ENCODE measurements at places on chromosomes 6 and 20.

- DNase-seq: peak; percentile 45
These were observed 21.0 kb downstream of the SRSF3 start for GRCh38 chr6:36615018-36615761.

DNA sequence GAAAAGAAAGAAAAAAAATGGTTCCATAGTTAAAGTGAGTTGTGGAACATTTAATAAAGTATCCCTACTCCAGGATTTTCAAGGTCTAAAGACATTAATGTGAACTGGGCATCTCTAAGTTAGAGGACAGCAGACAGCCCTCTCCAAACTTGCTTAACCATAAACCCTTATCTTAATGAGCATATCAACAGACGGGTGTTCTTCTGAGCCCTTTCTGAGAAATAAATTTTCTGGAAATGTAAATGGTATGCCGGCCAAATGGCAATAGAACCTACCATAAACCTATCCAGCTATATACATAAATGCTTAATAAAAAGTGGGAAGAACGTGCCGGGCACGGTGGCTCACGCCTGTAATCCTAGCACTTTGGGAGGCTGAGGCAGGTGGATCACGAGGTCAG, 12.5 kb downstream of the SLC18B1 start:
- DNase-seq: no peak

- no peak for DNase-seq
These were observed 183.2 kb upstream of the KCNG1 start for GRCh38 chr20:51206032-51206662.

DNA sequence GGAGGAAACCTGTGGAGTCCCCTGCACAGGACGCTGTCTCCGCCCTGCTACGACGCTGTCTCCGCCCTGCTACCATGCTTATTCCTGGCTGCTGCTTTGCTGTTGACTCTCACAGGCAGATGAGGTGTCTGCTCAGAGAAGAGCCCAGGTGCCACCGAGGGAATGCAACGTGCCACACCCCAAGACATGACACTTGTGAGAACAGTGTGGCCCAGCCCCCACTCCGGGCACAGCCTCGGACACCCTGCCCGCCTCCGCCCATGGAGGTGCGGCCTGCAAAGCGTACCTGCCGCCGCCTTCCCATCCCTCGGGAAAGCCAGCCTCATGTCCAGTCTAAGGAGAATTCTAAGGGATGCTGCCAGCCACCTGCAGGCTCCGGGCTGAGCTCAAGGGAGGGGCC, 15.6 kb upstream of the MRGBP start:
- DNase-seq: peak; percentile 31

DNA sequence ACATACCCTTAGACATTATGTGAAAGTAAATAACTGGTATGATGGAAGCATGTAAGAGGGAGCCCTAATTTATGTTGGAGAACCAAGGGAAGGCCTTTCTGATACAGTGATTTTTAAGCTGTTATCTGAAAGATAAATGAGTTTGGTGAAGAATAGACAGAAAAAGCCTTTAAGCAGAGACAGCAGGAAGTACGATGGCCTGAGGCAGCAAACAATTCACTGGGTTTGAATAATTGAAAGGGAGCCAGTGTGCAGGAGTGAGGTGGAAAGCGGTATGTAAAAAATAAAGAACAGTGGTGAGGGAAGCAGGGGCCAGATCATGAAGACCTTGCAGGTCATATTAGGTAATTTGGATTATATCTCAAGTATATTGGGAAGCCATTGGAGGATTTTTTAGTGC, 4.1 kb upstream of the RAB23 start:
- no peak for DNase-seq
